ENCODE measurements at places on chromosomes 12 and 14.
A peak's percentile ranks its signal among the peaks of the same experiment; 100 is the strongest.

GRCh38 chr14:95523051-95523814, 6.8 kb upstream of the SYNE3 start:
- no peak for DNase-seq

GRCh38 chr12:109296431-109296830, 12.7 kb downstream of the FOXN4 start:
- no peak for DNase-seq

- DNase-seq: no peak
Observed at GRCh38 chr12:16323010-16323409, 24.4 kb upstream of the MGST1 start.

- no peak for DNase-seq
Observed at GRCh38 chr14:33679461-33680225, 271.2 kb downstream of the EGLN3 start.

- DNase-seq: no peak
Observed at GRCh38 chr14:54809767-54810166, 92.9 kb downstream of the GCH1 start.

DNA sequence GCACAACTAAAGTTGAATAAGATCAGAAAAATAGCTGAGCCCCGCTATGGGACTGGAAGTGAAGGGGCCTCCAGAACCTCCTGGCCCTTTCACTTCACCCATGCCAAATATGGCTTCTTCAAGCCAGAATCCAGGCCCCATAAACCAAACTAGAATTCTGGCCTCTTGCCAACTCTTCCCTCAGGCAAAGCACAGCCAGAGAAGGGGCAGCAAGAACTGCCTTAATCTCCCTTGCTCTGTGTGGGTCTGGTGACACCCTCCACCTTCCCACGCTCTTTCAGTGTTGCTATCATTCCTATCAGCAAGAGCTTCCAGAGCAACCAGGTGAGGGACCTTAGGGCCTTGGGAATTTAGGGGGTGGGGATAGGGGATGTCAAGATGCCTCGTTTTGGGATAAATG, 3.1 kb upstream of the PNMA1 start:
- no peak for DNase-seq

DNA sequence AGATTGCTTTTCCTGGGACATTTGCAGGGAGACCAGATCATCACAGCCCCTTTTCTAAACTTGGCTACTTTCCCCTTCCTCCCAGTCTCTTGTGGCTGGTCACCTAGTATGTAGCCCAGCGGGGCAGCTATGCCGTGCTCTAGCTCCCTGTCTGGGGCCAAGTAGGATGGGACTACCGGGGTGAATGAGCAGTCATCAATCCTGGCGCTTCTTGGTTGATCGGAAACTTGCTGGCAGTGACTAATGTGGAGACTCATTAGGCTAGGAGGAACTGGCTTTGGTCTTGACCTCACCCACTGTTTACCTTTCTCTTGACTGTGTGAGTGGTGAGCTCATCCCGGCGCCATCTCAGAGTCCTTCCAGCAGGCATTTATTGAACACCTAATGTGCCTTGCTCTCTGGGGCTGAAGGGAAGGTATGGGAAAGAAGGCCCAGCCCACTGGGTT, 15.9 kb downstream of the PLEKHG3 start:
- DNase-seq: peak; percentile 5

GRCh38 chr14:101008196-101008595, 104.7 kb upstream of the RTL1 start:
- DNase-seq: no peak

GRCh38 chr12:9702255-9702654, 30.6 kb downstream of the CLECL1 start:
- no peak for DNase-seq

- DNase-seq: no peak
Observed at GRCh38 chr12:82047446-82047845, 288.3 kb upstream of the PPFIA2 start.

GRCh38 chr12:65570451-65571130, 253.7 kb upstream of the HMGA2 start:
- no peak for DNase-seq

DNA sequence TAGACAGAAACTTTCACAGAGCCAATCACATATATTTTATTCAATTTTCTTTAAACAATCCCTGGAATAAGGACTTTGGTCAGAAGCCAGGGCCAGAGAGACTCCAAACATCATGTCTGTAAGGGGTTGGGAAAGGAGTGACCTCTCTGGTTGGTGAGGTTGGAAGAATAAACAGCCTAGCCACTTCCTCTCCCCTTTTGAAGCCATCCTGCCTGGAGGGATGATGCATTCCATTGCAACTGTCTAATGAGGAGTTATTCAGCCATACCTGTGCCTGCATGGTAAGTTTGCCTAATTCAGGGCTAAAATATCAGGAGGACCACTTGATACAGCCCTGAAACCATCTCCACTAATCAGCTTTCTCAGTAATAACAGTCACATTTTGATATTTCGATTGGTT, 299.8 kb downstream of the KCNH5 start:
- DNase-seq: no peak

GRCh38 chr14:59870277-59871165, at the start of gene RTN1:
RTN1 (minus strand) TSS chr14:59870776; CDS start chr14:59870630, 146 bp downstream.
- DNase-seq: peak; percentile 71

- DNase-seq: no peak
Observed at GRCh38 chr12:14570231-14570630, 2.5 kb upstream of the PLBD1 start.

DNA sequence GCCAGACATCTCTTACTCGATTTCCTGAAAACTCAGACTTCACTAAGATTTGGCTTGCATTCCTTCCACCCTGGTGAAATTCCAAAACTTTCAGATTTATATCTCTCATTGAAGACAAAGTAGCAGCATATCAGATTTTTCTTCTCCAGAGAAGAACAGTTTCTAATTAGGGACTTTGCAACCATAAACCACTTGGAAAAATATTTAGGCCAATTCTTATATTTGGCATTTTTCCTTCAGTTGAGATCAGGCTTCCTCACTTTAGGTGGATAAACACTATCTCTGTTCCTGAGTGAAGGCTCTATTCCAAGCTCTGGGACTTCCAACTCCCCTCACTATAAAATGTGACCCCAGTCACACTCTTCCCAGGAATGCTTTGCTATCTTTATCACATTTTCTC, 1434.3 kb upstream of the FLRT2 start:
- DNase-seq: no peak

GRCh38 chr12:93199831-93200236, 177.9 kb upstream of the NUDT4 start:
- no peak for DNase-seq

- DNase-seq: no peak
Observed at GRCh38 chr12:109777544-109777943, 55.7 kb downstream of the TRPV4 start.

- peak; percentile 38 for DNase-seq
Observed at GRCh38 chr14:35898217-35898775, 72.2 kb downstream of the BRMS1L start.

GRCh38 chr12:16325426-16325825, 22.0 kb upstream of the MGST1 start:
- no peak for DNase-seq

DNA sequence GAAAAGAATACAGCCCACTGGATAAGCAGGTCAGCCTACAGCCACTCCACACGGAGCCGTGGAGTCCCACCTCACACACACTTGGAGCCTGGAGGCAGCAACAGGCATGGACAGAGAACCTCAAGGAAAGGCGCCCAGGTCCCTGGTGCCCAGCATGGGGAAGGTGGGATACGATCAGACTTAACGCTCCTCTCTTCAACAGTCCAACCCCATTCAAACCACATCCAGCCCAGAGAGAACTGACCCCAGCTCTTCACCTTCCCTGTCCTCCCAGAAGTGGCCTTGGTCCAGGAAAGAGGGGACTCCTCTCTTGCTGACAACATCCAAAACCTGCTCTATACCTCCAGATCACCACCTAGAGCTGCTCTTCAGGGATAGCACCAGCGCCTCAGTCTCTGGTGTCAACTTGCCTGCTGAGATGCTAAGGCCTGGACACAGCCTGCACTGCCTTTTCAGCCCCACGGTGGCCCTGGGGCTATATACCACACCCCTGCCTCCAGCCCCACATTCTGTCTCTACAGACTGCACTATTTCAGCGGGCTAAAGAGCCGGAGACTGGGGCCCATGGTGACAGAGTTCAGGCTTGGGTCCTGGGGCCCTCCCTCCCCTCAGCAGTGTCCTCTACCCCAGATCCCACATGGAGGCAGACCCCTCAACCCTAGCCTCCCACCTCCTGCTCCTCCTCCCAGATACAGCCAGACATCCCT, 7.0 kb downstream of the ADCY6 start:
- DNase-seq: no peak

DNA sequence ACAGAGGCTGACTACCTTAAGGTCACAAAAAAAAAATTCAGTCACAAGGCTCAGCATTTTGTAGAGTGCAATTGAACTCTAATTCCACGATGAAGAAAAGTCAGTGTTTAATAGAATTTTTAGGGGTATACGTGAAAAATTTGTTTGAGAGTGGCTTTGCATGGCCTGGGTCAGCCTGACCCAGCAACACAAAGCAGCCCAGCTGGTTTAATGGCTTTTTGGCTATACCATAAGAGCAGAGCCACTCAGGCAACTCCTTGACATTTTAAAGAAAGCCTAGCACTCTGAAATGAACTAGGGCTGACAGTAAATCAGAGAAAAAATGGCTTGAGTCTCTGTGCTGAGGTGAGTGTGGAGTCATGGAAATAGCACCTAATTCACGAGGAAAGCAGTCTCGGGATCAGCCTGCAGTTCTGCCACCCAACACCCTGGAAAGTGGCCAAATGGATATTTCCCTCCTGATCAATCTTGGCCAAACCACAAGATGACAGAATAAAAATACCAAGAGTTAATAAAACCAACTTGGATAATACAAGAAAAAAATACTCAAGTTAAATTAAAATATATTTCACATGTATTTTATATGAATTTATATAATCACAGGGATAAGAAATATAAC, 59.5 kb downstream of the GALNT4 start:
- DNase-seq: no peak

DNA sequence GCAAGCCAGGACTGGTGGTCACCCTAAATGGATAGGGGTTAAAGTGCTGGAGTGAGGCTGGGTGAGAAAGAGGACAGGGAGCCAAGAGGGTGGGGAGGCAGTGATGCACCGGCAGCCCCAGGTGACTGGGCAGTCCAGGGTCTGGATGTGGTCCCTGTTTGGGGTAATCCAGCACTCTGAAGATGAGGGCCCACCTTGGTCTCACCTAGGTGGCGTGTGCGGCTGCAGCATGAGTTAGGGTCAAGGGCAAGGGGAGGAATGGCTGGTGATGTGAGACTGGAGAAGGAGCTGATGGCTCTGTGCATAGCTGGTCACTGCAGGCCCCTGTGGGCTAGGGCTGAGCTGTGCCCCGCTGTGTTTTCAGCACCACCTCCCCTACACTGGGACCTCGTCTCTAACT, 1.6 kb upstream of the C1RL start:
- no peak for DNase-seq

DNA sequence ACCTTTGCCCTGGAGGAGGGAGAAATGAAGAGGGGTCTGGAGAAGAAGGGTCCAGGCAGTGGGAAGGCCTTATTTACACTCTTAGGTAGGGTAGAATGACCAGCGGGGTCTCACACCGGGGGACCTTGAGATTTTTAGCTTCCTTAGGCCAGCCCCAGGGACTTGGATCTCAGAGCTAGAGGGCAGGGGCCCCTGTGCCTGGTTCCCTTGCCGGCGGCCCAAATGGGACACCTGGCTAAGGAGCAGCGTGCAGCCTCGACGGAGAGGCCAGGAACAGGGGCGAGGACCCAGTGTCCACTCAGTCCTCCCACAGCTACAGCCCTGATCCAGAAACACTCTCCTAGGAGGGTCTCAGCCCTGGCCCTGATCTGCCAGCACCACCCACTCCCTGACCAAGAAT, 41.8 kb downstream of the DIO3 start:
- DNase-seq: no peak

DNA sequence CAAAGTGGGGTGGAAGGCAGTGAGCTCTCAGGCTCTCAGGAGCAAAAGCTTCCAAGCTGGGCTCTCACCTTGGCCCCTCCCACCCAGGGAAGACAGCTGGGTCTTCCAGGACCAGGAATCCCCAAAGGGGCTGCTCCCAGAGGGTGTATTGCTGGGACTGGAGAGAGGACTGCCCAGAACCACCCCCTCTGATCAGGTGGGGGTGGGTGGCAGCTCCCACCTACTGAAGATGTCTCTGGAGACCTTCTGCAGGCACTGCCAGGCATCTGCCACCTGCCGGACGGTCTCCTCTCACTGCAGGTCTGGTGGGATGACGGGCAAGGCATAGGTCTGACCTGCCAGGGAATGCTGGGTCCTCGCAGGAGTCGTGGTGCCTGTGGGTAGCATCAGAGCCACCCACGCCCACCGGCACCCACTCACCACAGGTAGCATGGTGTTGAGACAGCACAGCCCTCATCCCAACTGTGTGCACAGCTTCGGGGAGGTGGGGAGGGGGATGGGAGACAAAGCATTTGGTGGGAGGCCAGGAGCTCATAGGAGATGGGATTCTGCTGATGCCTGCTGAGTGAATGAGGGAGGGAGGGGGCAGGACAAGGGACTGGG, 103.2 kb downstream of the SINHCAF start:
- no peak for DNase-seq

- no peak for DNase-seq
Observed at GRCh38 chr12:81757731-81758365, 1.3 kb downstream of the PPFIA2 start.

DNA sequence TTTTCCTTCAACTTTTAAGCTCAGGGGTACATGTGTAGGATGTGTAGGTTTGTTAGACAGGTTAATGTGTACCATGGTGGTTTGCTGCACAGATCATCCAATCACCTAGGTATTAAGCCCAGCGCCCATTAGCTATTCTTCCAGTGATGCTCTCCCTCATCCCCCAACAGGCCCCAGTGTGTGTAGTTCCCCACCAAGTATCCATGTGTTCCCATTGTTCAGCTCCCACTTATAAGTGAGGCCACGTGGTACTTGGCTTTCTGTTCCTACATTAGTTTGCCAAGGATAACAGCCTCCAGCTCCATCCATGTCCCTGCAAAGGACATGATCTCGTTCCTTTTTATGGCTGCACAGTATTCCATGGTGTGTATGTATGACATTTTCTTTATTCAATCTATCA, 48.6 kb upstream of the YARS2 start:
- DNase-seq: no peak

DNA sequence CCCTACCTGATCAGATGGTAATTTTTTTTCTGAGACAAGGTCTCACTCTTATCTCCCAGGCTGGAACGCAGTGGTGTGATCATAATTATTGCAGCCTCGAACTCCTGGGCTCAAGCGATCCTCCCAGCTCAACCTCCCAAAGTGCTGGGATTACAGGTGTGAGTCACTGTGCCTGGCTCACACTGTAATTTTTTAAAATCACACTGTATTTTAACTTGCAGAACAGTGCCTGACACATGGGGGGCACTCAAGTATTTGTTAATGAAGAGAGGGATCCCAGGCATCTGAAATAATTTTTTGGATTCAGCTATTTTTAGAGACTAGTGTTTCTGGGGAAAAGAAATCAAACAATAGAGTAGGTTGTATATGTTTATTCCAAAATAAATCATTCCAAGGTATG, 21.7 kb downstream of the LIMA1 start:
- no peak for DNase-seq

- DNase-seq: no peak
Observed at GRCh38 chr14:23024612-23025075, 10.1 kb downstream of the PSMB5 start.

- DNase-seq: no peak
Observed at GRCh38 chr12:57216921-57217879, 606 bp downstream of the NXPH4 start.

Measured in WTC11 (cell line).